ENCODE measurements at places on chromosomes 4 and X.

GRCh38 chr4:70405765-70406164 is 8.0 kb downstream of the OPRPN start:
- no peak for DNase-seq

DNA sequence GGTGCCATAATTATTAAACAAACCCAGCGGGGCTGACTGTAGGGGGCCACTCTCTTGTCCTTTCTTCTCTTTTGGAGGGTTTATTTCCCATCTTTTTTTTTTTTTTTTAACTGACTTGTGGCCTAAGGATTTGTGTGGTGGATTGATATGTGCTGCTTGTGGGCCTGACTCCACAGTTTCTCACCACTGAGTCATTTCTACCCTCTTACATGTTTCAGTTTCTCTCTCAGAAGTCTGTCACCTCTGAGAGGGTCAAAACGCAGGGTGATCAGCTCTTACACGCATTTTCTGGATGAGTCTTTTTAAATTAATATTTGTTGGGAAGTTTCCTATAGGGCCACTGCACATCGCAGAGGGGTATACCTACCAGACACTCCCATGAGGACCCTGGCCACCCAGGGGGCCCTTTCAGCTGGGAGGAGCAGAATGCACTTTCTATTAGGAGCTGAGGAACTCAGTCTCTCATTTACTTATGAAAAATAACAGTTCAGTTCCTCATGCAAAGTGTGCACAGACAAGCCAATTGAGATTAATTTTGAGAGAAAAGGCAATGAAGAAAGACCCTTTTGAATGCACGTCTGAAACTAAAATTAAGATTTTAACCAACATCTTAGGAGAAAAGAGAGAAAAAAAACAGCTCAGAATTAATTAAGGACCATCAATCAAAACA is 407.9 kb downstream of the TECRL start:
- no peak for DNase-seq

- no peak for DNase-seq
These were observed 91.0 kb downstream of the MID1 start for GRCh38 chrX:10529344-10529743.

- no peak for DNase-seq
These were observed 159.6 kb upstream of the WDR1 start for GRCh38 chr4:10276152-10276551.

- no peak for DNase-seq
These were observed 597.6 kb upstream of the MAGEB2 start for GRCh38 chrX:29617725-29618124.

- DNase-seq: no peak
These were observed 23.1 kb downstream of the EIF4E start for GRCh38 chr4:98905839-98906238.

DNA sequence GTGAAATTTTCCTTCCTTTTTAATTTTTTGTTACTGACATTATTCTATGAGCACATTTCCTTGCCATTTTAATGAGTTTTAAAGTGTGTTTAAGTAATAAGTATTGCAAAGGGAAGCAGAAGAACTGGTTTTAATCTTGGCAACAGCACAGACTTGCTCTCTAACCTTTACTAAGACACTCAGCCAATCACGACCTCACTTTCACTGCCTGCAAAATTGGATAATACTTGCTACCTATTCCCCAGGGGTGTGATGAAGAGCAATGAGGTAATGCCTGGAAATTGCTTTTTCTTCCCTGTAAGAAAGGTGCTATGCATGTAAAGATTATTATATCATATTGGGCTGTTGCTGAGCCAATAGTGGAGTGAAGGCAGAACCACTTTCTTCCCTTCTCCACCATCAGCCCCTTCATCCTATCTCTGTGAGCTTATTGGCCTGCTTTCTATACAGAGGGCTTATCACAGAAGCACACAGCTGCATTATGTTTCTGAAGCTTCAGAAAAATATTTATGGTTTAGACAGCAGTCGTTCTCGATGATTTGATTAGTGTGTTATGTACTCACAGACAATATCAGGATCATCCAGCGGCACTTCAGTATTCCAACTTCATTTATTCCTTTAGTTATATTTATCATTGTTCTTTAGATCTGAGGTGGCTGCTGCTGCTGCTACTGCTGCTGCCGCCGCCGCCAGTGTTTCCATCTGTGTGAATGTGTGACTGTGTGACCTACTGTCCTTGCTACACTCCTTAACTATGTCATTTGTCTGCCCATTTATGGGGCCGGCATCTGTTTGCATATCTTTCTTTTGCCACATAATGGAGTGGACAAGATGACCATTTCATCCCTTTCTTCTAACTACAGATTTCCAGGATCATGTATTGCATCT is 255.1 kb downstream of the C4orf33 start:
- DNase-seq: no peak

All from activated T-helper 9 cell treated with anti-CD3 and anti-CD28 coated beads, Interleukin-2, amount 50 U/mL, for 16 hours (primary cell).